ENCODE measurements at places on chromosomes 4 and X.

- no peak for DNase-seq
Measured at GRCh38 chr4:99383833-99384392, 31.4 kb upstream of the ADH1C start.

GRCh38 chr4:114252499-114252898, 273.1 kb upstream of the ARSJ start:
- DNase-seq = no peak

DNA sequence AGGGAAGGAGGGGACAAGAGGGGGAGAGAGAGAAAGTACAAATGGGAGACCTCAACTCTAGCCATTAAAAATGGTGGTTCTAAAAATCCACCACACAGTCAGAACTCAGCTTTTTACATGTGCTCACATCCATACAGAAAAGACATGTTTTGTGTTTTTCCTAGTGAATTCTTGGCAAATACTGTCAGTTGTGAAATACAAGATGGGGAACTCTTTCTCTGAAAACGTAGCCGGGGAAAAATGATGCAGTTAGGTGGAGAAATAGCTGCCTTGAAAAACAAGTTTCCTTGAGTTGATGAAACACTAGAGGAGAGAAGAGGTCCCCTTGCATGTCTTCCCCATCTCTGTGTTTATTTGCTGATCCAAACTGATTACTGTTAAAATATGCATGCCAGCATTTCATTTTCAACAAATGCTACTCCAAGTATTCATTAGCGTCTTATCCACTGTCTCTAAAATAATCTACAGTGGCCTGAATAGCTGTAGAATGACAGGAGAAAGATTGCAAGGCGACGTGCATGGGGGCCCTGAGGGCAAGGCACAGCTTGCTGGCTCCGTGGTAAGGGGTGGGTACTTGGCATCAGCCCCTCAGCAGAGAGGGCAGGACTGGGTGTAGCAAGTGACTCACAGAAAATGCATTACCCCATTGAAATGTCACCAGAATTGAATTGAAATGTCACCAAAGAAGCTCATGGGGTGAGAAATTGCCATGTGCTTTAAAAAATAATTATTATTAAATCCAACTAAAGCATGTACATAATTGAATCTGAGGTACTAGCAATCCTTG, 48.1 kb upstream of the TBL1X start:
- DNase-seq = no peak

DNA sequence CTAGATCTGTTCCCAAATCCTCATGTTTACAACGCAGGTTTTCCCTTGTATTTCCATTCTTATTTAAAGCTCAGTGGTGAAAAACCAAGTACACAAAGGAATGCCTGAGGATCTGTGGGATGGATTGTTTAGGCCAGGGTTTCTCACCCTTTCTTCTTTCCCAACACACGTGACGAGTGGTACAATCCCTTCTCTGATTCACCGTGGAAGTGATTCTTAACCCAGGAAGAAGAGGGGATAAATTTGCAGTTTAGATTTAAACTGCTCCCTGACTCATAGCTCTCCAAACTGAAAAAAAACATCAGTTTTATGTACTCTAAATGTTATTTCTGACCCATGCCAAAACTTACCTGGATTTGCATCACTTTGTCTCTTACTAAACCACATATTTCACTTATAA, 17.0 kb downstream of the PAQR3 start:
- DNase-seq = no peak

GRCh38 chrX:128927363-128927762, 595.9 kb downstream of the SMARCA1 start:
- DNase-seq = no peak

DNA sequence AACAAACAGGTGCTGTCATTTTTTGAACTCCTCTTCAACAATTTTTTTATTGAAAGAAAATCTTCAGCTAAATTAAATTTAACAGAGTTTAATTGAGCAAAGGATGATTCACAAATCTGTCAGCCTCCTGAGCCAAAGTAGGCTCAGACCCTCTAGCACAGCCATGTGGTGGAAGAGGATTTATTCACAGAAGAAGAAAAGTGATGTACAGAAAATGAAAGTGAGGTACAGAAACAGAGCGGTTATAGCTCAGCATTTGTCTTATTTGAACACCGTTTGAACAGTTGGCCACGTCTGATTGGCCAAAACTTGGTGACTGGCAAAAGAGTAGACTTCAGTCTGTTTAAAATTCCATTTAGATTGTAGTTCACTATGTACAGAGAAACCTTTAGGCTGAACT, 217.3 kb downstream of the SPANXN1 start:
- DNase-seq = no peak

- no peak for DNase-seq
Measured at GRCh38 chr4:185139736-185140135, 3.3 kb upstream of the SLC25A4 start.

GRCh38 chr4:2141762-2142451, 82.8 kb downstream of the NAT8L start:
- DNase-seq = no peak

GRCh38 chr4:42636645-42636949, 20.3 kb downstream of the ATP8A1 start:
- DNase-seq = no peak

GRCh38 chrX:38060331-38060878, 54.1 kb downstream of the SYTL5 start:
- no peak for DNase-seq

DNA sequence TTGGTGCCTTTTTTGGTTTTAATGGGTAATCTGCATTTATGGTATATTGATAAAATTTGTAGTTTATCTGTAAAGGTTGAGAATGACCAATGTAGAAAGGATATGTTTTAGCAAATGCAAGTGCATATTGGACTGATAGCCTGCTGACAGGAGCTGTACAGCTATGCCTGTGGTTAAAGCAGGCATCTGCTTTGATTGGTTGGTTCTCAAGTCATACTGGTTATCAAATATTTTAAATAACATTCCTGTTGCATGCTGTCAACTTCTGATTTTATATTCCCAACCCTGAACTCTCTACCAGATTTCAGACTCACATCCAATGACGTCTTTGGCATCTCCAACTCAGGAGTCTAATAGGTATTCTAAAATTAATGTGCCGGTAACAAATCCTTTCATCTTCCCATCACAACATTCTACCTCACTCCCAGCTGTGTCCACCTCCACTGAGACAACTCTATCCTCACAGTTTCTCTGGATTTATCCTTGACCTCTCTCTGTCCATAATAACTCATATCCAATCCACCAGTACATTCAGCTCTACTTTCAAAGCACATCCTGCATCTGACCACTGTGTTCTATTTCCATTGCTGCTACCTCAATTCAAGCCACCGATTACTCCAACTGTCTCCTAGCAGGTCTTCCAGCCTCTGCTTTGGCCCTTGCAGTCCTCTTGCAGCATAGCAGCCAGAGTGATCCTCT, 125.7 kb downstream of the CAMK2D start:
- no peak for DNase-seq

DNA sequence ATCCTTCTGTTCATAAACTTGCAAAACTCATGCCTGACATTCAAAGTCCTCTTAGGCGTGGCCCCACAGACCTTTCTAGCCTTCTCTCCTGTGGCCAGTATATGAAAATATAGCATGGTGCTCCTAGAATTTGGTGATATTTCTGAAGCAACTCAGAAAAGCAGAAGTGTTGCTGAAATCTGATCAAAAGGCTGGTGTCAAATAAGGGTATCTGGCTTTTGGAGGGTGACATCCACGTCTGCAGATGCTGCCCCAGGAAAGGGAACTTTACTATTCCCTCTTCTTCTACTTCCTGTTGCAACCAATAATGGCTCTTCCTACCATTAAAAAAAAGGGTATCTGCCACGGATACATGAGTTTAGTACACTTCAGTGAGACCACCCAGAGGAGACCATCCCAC, 83.9 kb upstream of the RPS6KA3 start:
- no peak for DNase-seq
